Chondrocyte (in vitro differentiated cells): ENCODE measurements at places on chromosomes 3 and 15. TPM values are rescaled to one million over a fixed set of nuclear protein-coding genes. Genes with fewer than 3 reads are reported as not detected.
A peak's percentile ranks its signal among the peaks of the same experiment; 100 is the strongest.

- peak overlapping the region; percentile 74 for H3K27ac ChIP-seq
- no peak overlapping the region for H3K4me3 ChIP-seq
- no peak for DNase-seq
These were observed 109.4 kb downstream of the KLF13 start for GRCh38 chr15:31435912-31436628.

DNA sequence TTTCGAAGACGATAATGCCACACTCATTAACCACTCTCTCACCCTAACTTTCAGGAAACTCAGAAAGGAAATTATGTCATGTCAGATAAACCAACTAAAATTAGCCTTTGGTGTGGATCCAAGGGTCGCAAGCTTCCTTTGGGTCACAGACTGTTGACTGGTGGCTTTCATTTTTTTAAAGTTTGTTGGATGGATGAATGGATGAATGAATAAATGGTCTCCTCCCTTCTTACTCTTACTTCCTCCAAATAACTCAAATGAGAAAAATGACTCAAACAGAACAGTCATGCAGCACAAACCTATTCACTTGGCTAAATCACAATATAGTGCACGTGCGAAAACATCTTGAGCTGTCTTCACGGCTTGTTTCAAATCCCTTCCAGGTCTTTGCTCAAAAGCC is 82.9 kb upstream of the HACD2 start:
- peak overlapping the region; percentile 73 for H3K27ac ChIP-seq
- no peak for DNase-seq
- peaks cover 65% of the 10 kb centered on the region for H3K36me3 ChIP-seq
- H3K4me1 ChIP-seq, result peaks cover 48% of the 10 kb centered on the region
- no peak overlapping the region for H3K4me3 ChIP-seq

DNA sequence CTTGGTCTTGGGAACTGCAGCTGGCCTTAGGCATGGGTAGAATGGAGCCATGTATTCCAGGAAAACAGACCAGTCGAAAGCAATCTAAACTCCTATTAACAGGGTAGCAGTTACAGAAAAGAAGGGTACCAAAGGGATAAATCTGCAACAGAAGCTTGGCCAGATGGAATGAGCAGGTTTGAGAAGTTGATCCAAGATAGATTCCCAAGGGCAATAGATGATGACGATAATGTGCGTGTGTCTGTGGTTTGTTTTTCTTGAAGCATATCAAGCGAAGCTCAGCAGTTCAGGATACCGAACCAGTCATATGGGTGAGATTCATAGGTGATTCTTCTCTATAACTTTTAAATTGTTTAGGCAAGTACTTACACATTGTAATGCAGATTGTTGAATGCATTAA is 203.8 kb upstream of the SEMA6D start:
- no peaks in the 10 kb centered on the region for H3K4me1 ChIP-seq
- H3K27ac ChIP-seq, result no peak overlapping the region
- H3K36me3 ChIP-seq, result no peaks in the 10 kb centered on the region
- no peaks in the 10 kb centered on the region for H3K27me3 ChIP-seq
- DNase-seq, result no peak

- no peak overlapping the region for H3K4me3 ChIP-seq
- no peak for DNase-seq
- H3K36me3 ChIP-seq, result no peaks in the 10 kb centered on the region
- no peaks in the 10 kb centered on the region for H3K27me3 ChIP-seq
These were observed 123.7 kb upstream of the HACD2 start for GRCh38 chr3:123708531-123708930.

DNA sequence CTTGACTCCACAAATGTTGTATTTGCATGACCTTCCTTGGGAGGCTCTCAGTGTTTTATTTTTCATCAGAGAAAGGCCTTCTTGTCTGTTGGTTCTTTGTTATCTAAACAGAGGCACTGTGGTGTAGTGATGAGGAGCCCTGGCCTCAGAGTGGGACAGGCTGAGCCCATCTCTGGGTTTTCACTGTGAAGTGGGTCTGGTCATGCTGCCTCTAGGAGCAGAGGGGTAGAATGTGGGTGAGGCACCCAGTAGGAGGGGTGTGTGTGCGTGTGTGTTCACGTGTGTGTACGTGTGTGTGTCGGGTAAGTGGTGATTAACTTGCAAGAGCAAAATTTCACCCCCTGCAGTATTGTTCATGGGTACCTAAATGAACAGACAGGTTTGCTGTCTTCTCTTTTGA is 14.4 kb downstream of the KLF13 start:
- H3K4me1 ChIP-seq, result peaks cover 70% of the 10 kb centered on the region
- no peak overlapping the region for H3K4me3 ChIP-seq
- H3K36me3 ChIP-seq, result no peaks in the 10 kb centered on the region
- DNase-seq, result no peak

- H3K4me1 ChIP-seq, result no peaks in the 10 kb centered on the region
- DNase-seq, result no peak
- H3K36me3 ChIP-seq, result no peaks in the 10 kb centered on the region
These were observed 9.7 kb upstream of the ARHGEF26 start for GRCh38 chr3:154111365-154111935.

- H3K36me3 ChIP-seq, result peaks cover 3% of the 10 kb centered on the region
- H3K4me3 ChIP-seq, result no peak overlapping the region
- H3K27me3 ChIP-seq, result peaks cover 60% of the 10 kb centered on the region
- DNase-seq, result no peak
- no peak overlapping the region for H3K27ac ChIP-seq
- peaks cover 8% of the 10 kb centered on the region for H3K4me1 ChIP-seq
These were observed 238.7 kb upstream of the HES1 start for GRCh38 chr3:193897288-193897687.

GRCh38 chr3:32781211-32781968 is 36.4 kb upstream of the TRIM71 start:
- H3K4me3 ChIP-seq, result peak overlapping the region; percentile 80
- H3K4me1 ChIP-seq, result peaks cover 4% of the 10 kb centered on the region
- H3K27ac ChIP-seq, result peak overlapping the region; percentile 90

GRCh38 chr15:45117308-45118130 is 3.4 kb downstream of the DUOXA2 start:
- peaks cover 25% of the 10 kb centered on the region for H3K4me1 ChIP-seq
- DNase-seq, result peak; percentile 86
- no peak overlapping the region for H3K27ac ChIP-seq
- H3K36me3 ChIP-seq, result peaks cover 2% of the 10 kb centered on the region
- H3K4me3 ChIP-seq, result peak overlapping the region; percentile 54

DNA sequence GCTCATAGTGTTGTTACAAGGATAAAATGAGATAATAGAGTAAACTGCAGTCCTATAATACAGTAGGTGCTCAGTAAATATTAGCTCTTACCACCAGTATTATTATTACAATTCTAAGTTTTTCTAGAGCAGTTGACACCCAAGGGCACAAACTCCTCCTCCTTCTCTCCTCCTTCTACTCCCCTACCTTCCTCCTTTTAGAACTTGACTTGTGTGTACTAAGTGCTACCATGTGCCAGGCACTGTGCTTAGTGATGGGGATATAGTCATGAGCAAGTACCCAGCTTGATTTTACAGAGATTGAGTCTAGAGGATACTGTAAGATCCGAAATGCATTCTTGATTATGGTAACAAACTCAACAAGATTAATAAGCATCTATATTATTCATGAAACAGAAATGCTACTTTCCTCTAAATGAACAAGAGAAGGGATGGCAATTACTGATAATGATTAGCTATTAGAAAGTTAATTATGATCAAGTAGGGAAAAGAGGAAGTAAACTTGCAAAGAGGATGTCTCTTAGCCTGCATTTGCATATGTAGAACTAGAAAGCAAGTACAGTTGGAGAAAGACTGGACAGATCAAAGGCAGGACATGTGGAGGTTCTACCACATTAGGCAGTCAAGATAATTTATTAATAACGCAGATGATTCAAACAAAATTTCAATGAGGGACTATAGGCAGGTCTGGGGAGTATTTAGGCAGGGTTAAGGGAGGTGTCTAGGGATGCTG is 72.3 kb downstream of the CLDN11 start:
- peaks cover 6% of the 10 kb centered on the region for H3K4me1 ChIP-seq
- H3K36me3 ChIP-seq, result peaks cover 2% of the 10 kb centered on the region
- no peaks in the 10 kb centered on the region for H3K27me3 ChIP-seq

DNA sequence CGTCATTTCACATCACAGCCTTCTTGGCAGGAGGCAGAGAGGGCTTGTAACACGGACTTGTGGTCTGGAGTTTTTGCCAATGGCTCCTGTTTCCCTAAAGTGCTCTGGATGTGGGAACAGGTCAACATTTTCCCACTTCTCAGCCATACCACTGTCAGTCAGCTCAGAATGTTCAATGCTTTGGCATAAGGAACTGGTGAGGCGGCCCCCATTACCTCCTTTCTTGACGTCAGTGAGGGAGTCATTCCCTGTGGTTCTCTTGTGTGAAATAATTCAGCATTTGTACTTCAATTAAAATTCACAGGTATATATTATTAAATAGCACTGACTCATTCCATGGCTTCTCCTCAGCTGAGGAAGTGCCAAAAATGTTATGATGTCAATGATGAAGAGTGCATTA is 167.1 kb downstream of the P3H2 start:
- H3K4me1 ChIP-seq, result no peaks in the 10 kb centered on the region
- H3K36me3 ChIP-seq, result peaks cover 4% of the 10 kb centered on the region
- DNase-seq, result no peak
- no peaks in the 10 kb centered on the region for H3K27me3 ChIP-seq
- H3K27ac ChIP-seq, result no peak overlapping the region
- no peak overlapping the region for H3K4me3 ChIP-seq

GRCh38 chr15:50145451-50145872 is 26.4 kb upstream of the ATP8B4 start:
- H3K27ac ChIP-seq, result no peak overlapping the region
- H3K27me3 ChIP-seq, result no peaks in the 10 kb centered on the region
- H3K4me1 ChIP-seq, result peaks cover 11% of the 10 kb centered on the region
- no peak for DNase-seq
- no peak overlapping the region for H3K4me3 ChIP-seq

DNA sequence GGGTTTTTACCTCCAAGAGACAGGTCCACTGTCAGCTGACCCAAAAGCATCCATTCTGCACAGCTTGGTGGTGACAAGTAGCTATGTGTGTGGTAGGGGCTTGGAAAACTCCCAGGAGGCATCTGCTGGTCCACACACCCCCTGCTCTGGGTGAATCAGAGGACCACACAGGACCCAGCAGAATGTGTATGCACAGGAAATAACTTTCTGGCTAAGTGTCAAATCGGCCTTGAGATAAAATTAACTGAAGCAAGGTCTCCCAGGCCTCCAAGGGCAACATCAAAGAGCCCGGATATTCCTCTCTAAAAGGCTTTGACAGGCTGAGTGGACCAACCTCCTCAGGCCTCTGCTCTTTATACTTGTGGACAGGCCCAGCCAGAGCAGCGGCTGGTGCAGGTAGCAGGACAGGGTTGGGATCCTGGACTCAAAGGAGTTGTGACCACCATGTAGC is 66.5 kb downstream of the CTNNB1 start:
- DNase-seq, result no peak
- no peaks in the 10 kb centered on the region for H3K36me3 ChIP-seq
- no peak overlapping the region for H3K27ac ChIP-seq
- peaks cover 22% of the 10 kb centered on the region for H3K4me1 ChIP-seq

- H3K4me1 ChIP-seq, result peaks cover 5% of the 10 kb centered on the region
- no peak overlapping the region for H3K27ac ChIP-seq
- DNase-seq, result no peak
- H3K4me3 ChIP-seq, result no peak overlapping the region
- no peaks in the 10 kb centered on the region for H3K36me3 ChIP-seq
These were observed 69.4 kb downstream of the ITPR1 start for GRCh38 chr3:4562595-4562994.

DNA sequence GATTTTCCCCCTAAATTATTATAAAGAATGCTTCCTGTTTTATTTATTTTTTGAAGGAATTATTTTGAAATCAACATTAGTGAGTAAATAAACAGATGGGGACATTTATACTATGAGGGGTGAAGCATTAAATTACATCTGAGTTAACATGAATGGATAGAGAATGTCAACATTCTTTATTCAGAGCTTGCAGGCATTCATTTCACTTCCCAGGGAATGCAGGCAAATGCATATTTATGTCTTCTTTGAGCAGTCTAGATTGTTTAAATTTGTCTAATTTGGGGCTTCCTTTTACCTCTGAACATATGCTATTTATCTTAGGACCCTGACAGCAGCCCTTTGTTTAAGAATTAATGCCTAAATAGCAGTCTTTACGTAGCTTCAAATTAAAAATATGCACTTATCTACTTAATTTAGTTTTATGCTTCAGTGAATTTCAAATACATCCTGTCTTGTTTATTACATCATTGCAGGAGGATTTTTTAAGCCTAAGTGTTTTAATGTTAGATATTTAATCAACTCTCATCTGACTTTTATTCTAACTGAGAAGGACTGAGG is 630.5 kb upstream of the LMCD1 start:
- H3K4me1 ChIP-seq, result no peaks in the 10 kb centered on the region
- peaks cover 2% of the 10 kb centered on the region for H3K27me3 ChIP-seq
- no peak for DNase-seq

GRCh38 chr3:39474126-39474515 is 6.6 kb downstream of the MOBP start:
- no peak overlapping the region for H3K27ac ChIP-seq
- H3K36me3 ChIP-seq, result no peaks in the 10 kb centered on the region
- H3K4me3 ChIP-seq, result no peak overlapping the region
- H3K27me3 ChIP-seq, result peaks cover 25% of the 10 kb centered on the region

- peaks cover 2% of the 10 kb centered on the region for H3K36me3 ChIP-seq
- H3K27me3 ChIP-seq, result no peaks in the 10 kb centered on the region
These were observed 1.3 kb downstream of the ADAM10 start for GRCh38 chr15:58748040-58748851.

DNA sequence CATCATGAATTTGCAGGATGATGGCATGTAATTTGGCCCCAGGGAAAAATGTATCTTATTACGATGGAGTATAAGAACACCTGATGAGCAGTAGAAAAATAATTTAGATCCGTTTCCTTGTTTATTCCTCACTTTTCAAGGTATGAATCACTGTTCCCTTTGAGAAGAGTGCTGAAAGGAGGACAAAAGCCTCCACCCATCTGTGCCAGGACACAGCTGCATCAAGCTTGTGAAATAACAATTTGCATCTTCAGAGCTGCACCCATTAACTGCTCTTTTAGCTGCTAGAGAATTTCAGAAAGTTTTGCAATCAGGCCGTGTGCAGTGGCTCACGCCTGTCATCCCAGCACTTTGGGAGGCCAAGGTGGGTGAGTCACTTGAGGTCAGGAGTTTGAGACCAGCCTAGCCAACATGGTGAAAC is 9.6 kb downstream of the CLDND1 start:
- DNase-seq, result no peak
- H3K4me3 ChIP-seq, result no peak overlapping the region
- no peaks in the 10 kb centered on the region for H3K27me3 ChIP-seq
- no peaks in the 10 kb centered on the region for H3K4me1 ChIP-seq

Gene TMCO5A
- total RNA-seq, result not detected in 3 replicates

Gene SIDT1
- total RNA-seq, result not detected in 3 replicates

Gene CFAP91
- total RNA-seq, result 0.29 TPM in 1 of 3 replicates, not detected in the others

Gene BMF
- 15.1 to 40.9 TPM (median 17.9 TPM) in 3 replicates for total RNA-seq

Gene KBTBD13
- total RNA-seq, result not detected in 3 replicates

Gene TRH
- total RNA-seq, result not detected in 3 replicates

Gene ZNF662
- total RNA-seq, result not detected in 3 replicates

Gene ATP10A
- 160 to 190 TPM (median 163 TPM) in 3 replicates for total RNA-seq

Gene SLC22A14
- total RNA-seq, result 0.62 to 1.2 TPM (median 0.75 TPM) in 3 replicates

Gene GOLGA6L10
- total RNA-seq, result 1.2 to 2.4 TPM (median 2.0 TPM) in 3 replicates

Gene GOLGA8Q
- 1.0 to 3.2 TPM in 2 of 3 replicates, not detected in the other for total RNA-seq
